ENCODE measurements at places on chromosomes 7 and 10.

- no peak for DNase-seq
These were observed 61.3 kb upstream of the RNF148 start for GRCh38 chr7:122764020-122764419.

- DNase-seq, result no peak
These were observed 54.4 kb downstream of the EBF3 start for GRCh38 chr10:129909531-129910256.

DNA sequence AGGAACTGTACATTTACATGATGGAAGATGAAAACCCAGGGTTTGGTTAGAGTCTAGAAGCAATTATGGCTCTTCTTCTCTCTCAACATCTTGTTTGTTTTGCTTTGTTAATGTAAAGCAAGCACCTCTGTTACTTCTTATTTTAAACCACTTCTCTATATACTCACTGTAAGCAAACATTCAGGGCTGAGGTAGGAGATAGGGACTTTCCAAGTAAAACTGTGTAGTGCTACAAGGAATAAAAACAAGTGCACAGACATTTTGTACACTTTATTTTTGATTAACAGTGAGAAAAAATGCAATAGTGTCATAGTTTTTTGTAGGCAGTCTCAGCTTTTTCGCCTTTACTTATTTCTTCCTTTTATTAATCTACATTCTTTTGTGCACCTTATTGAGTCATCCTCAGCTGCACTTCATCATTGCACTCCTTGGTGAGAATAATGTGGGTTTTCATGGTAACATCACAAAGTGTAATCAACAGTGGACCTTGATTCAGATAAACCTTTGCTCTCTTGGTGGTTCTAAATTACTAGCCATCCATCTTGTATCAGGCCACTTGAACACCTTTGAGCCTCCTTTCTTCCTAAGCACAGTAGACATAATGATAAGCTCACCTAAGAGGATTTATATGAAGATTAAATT is 52.9 kb downstream of the ELMO1 start:
- no peak for DNase-seq

DNA sequence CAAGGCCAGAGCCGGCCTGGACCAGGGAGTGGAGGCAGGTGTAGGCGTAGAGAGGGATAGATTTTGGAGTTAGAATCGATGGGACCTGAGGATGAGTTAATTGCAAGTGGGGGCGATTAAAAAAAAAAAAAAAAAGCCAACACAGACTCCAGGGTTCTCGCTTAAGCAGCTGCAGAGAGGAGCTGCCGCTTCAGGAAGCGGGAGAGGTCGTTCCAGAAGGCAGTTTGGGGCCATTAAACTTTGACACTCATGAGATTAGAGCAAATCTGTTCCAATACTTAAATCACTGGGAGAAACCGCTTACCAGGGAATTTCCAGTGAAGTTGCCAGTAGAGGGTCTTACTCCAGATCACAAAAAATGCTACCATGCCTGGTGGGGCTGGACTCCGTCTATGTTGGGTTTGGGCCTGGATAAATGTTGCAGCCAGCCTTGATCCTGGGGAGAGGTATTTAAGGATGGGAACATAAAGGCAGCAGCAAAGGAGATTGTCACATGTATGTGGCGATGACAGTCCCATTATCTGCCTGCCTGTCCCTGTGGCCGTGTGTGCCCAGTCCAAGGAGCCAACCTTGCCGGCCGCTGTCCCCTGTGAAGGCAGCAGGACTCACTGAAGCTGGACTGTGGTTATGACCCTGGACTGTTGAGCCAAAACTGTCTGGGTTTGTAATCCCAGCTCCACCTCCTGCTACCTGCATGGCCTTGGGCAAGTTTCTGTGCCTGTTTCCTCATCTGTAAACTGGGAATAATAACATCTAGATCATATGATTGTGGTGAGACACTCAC is 23.9 kb upstream of the GRID1 start:
- DNase-seq, result no peak

DNA sequence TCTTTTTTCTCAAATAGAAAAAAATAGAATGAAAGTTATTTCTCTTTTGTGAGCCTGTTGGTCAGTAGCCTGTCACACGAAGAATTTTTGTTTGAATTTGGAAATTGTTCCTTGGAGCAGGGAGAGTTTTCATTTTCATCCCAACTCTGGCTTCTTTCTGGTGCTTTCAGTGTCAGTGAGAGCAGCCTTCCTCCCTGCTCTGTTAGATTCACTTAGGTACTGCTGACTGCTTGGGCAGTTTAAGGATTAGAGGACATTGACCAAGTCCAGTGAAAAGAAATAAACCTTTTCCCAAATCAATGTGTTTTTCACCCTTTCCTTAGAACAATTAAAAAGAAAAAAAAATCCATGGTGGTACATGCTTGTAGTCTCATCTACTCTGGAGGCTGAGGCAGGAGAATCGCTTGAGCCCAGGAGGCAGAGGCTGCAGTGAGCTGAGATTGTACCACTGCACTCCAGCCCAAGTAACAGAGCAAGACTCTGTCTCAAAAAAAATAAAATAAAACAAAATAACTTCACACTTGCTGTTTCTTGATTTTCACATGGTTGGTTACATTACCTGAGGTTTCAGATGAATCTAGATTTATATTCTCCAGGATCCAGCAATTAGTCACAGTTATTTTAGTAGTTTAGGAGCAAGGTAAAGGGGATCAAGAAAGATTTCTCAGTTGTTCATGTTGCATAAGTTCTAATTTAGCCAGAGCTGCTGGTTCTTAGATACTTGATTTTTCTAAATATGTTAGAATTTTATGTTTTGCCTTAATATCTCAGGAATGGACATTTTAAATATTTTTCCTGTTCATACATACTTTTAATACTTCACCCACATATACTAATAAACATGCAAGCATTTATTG is 63.1 kb downstream of the ZNRF2 start:
- DNase-seq, result no peak

DNA sequence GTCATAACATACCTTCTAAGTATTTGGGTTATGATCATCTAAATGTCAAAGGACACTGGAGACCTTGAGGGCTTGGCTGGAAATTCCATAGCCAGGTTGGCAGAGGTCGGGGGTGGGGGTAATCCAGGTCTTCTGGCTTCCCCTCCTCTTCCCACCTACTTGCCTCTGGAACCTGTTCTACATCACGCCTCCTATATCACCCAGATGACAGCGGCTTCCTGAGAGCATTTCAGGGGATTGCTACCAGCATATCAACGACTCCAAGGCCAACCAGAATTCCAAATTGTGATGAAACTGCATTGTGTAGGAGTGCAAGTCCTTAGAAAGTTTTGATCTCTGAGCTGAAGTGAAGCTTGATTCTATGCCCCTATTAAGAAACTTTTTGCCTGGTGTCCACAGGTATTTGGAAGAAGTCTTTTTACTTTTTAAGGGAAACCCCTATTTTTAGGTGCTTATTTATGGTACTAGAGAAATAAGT is 95.7 kb downstream of the SH2D4B start:
- no peak for DNase-seq

- DNase-seq, result no peak
These were observed 14.7 kb upstream of the SLC16A9 start for GRCh38 chr10:59724098-59724938.

GRCh38 chr10:106147021-106147420 is 1017.5 kb downstream of the SORCS1 start:
- DNase-seq, result no peak

GRCh38 chr7:108503112-108504026 is 22.6 kb downstream of the PNPLA8 start:
- DNase-seq, result no peak

- DNase-seq, result no peak
These were observed 171.5 kb downstream of the ZMYND11 start for GRCh38 chr10:306675-307185.
